CD8-positive, alpha-beta memory T cell (primary cell): ENCODE measurements at places on chromosomes 5 and 9. TPM values are rescaled to one million over a fixed set of nuclear protein-coding genes. Genes with fewer than 3 reads are reported as not detected.

DNA sequence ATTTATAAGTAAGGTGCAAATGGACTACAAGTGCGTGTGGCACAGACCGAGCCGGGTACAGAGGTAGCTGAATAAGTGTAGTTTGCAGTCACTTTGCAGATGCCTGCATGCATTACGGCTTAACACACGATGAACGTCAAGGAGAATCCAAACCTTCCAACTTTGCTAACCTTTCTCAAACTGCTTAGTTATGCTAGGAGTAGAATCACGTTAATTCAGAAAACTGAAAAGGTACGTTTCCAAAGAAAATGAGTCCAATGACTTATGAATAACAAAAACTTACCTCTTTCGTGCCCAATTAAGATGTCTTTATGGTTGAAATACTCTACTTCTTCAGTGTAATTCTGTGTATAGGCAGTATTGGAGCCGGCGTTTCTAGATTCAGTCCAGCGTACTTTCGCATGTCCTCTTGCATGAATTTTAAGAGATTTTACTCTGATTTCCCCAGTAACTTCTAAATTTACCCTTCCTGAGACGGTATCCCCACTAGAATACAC is 539 bp downstream of the ARRDC3 start:
- peaks cover 25% of the 10 kb centered on the region for H3K4me1 ChIP-seq
- peaks cover 8% of the 10 kb centered on the region for H3K36me3 ChIP-seq
- H3K27me3 ChIP-seq = no peaks in the 10 kb centered on the region

DNA sequence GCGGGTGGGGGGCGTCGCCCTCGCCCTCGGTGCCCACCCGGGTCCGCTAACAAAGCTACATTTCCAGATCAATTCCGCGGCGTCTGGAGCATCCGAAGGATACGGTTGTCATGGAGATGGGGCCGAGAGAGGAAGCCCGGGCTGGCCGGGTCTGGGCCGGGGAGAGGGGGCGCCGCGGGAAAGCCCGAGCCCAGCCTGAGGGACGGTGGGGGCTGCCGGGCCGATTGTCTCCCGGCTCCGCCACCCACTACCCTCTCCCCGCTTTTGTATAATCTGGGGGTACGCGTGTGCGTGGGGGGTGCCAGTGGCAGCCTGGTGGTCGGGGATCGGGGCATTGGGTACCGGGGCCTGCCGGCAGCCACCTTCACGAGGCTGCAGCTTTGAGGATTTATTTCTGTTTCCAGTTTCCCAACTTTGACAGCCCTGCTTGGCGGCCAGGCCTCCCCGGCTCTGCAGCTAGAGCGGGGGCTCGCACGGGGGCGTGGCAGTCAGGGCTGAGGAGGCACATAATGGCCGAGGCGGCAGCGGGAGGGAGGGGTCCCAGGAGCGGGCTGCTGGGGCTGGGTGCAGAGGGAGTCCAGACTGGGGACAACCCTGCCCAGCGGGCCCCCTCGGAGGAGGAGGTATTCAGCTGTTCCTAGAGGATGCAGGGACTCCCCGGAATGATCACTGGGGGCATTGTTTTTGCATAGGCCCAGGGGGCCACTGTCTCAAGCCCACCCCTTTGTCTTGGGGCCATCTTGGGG is 626 bp downstream of the PSD2 start:
- peaks cover 37% of the 10 kb centered on the region for H3K27me3 ChIP-seq
- no peak overlapping the region for H3K27ac ChIP-seq
- no peaks in the 10 kb centered on the region for H3K4me1 ChIP-seq
- DNase-seq = no peak
- H3K36me3 ChIP-seq = no peaks in the 10 kb centered on the region

IL3 gene
- total RNA-seq = 69.7 TPM

DNA sequence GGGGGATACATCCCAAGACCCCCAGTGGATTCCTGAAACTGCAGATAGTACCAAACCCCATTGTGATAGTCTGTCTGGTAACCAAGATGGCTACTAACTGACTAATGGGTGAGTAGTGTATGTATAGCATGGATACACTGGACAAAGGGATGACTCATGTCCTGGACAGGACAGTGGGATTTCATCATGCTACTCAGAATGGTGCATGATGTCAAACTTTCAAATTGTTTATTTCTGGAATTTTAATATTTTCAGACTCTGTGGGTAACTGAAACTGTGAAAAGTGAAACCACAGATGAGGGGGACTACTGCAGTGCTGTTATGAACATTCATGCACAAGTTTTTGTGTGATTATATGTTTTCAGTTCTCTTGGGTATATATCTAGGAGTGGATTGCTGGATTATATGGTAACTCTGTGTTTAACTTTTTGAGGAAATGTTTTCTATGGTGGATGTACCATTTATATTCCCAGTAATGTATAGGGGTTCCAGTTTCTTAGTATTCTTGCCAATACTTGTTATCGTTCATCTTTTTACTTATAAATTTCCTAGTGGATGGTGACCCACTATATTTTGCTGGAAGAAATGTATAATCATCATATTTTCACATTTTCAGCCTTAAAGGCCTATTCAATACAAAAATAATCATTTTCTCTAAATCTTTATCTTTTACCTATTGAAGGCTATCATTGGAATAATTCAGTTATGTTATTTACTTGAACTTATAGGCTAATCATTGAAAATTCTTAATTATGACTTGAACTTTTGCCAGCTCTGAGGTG is 140.9 kb downstream of the NR3C1 start:
- no peaks in the 10 kb centered on the region for H3K27me3 ChIP-seq
- DNase-seq = no peak
- no peaks in the 10 kb centered on the region for H3K36me3 ChIP-seq
- no peak overlapping the region for H3K4me3 ChIP-seq
- no peak overlapping the region for H3K27ac ChIP-seq

CDH9 gene
- not detected for total RNA-seq

- no peak for DNase-seq
- H3K4me1 ChIP-seq = no peaks in the 10 kb centered on the region
- H3K27ac ChIP-seq = no peak overlapping the region
- H3K4me3 ChIP-seq = no peak overlapping the region
- no peaks in the 10 kb centered on the region for H3K27me3 ChIP-seq
Measured at GRCh38 chr5:7493081-7493480, 97.1 kb downstream of the ADCY2 start.

- no peak for DNase-seq
- no peak overlapping the region for H3K27ac ChIP-seq
- H3K4me1 ChIP-seq = no peaks in the 10 kb centered on the region
Measured at GRCh38 chr9:35515766-35516165, 25.9 kb downstream of the RUSC2 start.

DNA sequence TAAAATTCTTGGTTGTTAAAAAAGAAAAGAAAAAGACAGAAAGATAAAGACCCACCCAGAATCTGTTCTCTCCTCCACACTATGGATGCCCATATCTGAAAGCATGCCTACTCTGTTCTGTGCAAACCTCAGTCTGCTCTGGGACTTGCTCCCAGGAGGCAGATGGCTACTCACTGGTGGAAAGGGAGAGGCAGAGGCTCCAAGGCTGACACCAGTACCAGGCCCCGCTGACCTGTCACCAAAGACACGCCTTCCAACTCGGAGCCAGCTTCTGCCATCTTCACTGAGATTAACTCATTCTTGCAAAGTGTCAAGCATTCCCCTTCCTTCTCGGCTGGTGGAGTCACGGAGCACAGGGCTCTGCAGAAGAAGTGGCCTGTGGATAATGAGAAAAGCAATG is 21.6 kb downstream of the SH3TC2 start:
- H3K27ac ChIP-seq = no peak overlapping the region
- H3K4me3 ChIP-seq = no peak overlapping the region
- no peak for DNase-seq
- no peaks in the 10 kb centered on the region for H3K4me1 ChIP-seq
- no peaks in the 10 kb centered on the region for H3K27me3 ChIP-seq

GRCh38 chr9:126862104-126862761 is 1.8 kb downstream of the ZBTB34 start:
- peaks cover 25% of the 10 kb centered on the region for H3K4me1 ChIP-seq
- no peaks in the 10 kb centered on the region for H3K36me3 ChIP-seq
- H3K27ac ChIP-seq = peak overlapping the region; percentile 28

DNA sequence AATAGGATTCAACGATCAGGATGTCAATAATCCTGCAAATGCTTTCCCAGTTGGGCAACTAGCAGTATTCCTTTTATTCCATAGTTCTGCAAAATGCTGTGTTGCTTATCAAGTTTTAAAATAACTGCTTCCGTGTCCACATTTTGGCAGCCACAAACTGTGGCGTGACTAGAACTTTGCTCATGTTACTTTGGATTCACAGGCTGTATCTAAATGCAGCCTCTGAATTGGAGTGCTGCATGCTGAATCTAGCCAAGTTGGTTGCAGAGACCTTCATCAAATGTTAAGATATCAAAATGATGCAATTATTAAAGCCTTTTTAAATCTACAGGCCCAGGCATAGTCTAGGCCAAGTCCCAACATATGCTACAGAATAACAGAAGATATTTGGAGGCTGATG is 249.2 kb downstream of the NR2F1-AS1 start:
- DNase-seq = no peak
- H3K36me3 ChIP-seq = no peaks in the 10 kb centered on the region
- no peaks in the 10 kb centered on the region for H3K4me1 ChIP-seq
- H3K27me3 ChIP-seq = no peaks in the 10 kb centered on the region
- H3K27ac ChIP-seq = no peak overlapping the region

TSSK1B gene
- total RNA-seq = not detected
